ENCODE measurements at places on chromosomes 7 and 10.

DNA sequence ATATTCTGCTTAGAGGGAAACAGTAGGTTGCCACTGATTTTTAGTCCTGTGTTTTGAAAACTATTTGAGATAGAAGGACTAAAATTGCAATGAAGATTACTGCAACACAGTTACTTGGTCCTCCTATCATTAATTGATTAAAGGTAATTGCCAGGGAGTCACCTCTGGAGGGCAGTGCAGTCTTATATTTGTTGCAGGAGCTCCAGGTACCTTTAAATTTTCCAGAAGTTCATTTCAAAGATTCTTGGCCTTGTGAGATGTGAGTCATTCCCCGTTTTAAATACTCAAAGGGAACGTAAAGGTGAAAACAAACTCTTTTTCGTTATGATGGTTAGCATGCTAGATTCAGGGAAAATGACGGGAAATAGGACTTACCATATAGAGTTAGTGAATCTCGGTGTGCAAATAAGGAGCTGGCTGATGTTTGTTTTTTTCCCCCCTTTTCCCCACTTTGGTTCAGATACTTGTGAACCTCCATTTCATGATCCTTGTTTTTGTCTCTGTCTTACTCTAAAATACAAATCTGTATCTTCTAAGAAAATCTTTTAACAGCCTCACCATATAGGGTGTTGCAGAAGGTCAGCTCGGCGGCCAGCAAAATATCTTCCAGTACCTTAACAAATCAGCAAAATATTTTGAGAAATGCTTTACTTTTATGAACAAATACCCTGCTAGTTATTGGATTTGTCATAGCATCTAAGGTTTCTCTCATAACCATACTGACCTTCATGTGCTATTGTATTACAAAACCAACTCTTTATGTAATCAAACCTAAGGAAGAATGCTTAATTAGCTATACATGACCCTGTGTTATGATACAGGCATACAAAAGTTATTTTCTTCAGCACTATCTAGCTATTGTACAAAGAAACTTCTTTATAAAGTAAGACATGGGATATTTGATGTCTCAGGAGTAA, 143.0 kb upstream of the HDAC9 start:
- no peak for DNase-seq

DNA sequence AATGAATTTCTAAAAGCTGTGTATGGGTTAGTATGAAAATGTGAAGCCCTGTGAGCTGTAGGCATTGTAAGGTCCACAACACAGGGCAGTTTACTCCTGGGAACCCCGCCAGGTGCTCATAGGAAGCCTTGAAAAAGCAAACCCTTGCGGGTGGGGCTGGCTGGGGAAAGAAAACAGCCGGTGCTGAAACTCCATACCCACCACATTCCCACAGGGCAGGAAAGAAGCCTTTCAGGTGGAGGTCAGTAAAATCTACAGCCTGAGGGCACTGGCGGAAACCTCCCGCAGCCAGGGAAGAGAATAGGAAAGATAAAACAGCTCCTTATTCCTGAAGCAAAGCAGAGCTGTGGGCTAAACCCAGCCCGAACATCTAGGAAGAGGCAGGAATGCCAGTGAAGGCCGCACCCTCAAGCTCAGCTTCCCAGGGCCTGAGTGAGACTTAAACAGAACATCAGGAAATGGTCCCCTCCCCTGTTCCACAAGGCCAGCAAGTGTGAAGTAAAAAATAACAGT, 34.7 kb downstream of the PODXL start:
- DNase-seq: no peak

DNA sequence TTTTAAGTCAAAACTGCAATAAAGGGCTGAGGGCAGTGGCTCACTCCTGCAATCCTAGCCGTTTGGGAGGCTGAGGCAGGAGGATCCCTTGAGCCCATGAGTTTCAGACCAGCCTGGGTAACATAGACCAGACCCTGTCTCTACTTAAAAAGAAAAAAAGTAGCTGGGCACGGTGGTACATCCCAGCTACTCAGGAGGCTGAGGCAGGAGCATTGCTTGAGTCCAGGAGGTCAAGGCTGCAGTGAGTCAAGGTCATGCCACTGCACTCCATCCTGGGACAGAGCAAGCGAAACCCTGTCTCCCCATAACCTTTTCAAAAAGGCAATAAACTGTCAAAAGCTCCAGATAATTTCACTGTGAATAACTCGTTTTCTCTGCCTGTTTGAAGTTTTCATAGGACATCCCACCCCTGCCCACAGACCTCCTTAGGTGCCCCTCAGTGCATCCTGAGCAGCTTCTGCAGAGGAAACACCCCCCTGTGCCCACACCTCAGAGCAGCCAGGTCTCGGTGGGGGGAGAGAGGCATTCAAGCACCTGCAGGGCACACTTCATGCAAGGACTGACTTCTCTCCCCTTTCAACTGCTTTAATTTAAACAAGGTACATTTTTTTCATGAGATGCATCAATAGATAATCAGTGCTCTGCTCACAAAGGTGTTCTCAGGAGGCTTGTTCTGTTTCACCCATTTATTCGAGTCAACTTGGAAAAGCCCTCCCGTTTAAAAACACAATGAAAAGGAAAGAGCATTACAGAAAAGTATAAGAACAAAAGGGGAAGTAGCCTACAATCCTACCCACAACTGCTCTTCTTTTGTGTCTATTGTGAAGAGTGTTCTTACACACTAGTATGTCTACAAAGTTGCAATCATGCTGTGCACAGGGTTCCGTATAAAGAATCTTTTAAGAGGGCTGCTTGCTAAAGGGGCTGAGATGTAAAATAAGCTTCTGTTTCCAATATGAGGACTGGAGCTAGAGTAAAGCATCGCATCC, 104.9 kb downstream of the KMT2E start:
- DNase-seq: no peak

GRCh38 chr7:88442413-88442812, 135.7 kb upstream of the STEAP4 start:
- no peak for DNase-seq

- DNase-seq: no peak
These were observed 143.1 kb downstream of the RGS10 start for GRCh38 chr10:119399466-119399865.

- DNase-seq: no peak
These were observed 1122.8 kb downstream of the TYW1 start for GRCh38 chr7:68119411-68119810.

- no peak for DNase-seq
These were observed 7.8 kb downstream of the DNAJC2 start for GRCh38 chr7:103336761-103337160.

- DNase-seq: no peak
These were observed 6.5 kb downstream of the CHST12 start for GRCh38 chr7:2409745-2410414.

DNA sequence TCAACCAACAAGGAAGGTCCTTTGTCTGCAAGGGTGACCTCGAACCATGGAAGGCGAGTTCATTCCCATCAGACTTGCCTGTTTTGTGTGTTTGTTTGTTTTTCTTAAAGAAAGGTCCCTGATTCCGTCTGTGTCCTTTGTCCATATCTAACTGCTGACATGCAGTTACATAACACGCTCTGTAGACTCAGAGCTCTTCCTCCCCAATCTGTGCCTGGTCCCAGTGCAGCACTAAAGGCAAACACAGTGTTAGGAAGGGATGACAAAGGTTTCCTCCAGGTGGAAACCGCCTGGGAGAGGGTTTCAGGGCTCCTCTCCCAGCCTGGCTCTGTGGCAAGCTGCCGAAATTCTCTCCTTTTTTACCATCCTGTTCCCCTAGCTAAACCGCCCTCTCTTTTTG, 13.4 kb downstream of the JCAD start:
- DNase-seq: no peak

- no peak for DNase-seq
These were observed 125.2 kb downstream of the UBE2H start for GRCh38 chr7:129827467-129827990.

- DNase-seq: no peak
These were observed 69.5 kb upstream of the IL6 start for GRCh38 chr7:22657479-22657878.

GRCh38 chr10:73779539-73780197, 2.2 kb upstream of the CHCHD1 start:
- DNase-seq: no peak
